Stimulated activated CD8-positive, alpha-beta memory T cell treated with anti-CD3 and anti-CD28 coated beads, Interleukin-4, amount 100 ng/mL, for 4 hours (primary cell): ENCODE measurements at places on chromosomes 5 and 9.

DNA sequence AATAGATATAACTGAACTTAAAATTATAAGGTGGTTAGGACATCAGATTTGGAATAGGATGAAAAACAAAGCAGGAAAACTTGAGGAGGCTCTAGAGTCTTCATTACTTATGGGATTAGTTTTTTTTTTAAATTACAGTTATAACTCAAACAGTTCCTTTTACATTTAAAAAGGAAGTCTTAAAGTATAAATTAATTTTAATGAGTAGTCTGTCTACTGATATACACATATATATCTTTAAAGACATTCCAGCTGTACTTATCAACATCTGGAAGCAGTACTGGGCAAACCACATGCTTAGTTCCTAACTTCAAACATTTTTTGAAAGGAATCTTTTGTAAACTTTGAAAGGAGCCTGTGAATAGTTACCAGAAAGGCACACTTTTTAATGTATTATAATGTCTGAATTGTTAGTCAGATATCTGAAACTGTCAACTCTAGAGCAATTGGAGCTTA, 6.0 kb downstream of the ACTBL2 start:
- DNase-seq = no peak

GRCh38 chr9:120065151-120065550, 514.8 kb downstream of the CDK5RAP2 start:
- no peak for DNase-seq

- DNase-seq = no peak
Measured at GRCh38 chr5:16306812-16307211, 127.2 kb upstream of the MARCHF11 start.

DNA sequence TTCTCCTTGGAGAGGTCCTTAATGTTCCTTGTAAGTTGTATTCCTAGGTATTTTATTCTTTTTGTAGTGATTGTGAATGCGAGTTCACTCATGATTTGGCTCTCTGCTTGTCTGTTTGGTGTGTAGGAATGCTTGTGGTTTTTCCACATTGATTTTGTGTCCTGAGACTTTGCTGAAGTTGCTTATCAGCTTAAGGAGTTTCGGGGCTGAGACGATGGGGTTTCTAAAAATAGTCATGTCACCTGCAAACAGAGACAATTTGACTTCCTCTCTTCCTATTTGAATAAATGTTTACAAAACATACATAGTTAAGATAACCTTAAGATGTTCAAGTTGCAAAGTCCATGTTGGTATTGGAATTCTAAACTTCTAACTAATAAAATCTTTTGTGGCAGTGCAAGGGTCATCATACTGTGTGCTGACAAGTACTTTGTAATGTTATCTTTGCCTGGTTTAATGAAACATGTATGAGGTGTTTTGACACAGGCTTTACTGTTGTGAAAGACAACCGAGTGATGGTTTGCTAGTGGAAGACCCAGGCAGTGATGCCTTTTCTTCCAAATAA, 286.2 kb downstream of the MRPS30 start:
- DNase-seq = no peak

- DNase-seq = no peak
Measured at GRCh38 chr9:90665072-90665471, 22.4 kb upstream of the DIRAS2 start.

GRCh38 chr5:143198332-143198731, 205.2 kb downstream of the NR3C1 start:
- no peak for DNase-seq

- DNase-seq = no peak
Measured at GRCh38 chr5:146107901-146108300, 2.5 kb upstream of the PLAC8L1 start.
